ENCODE measurements at places on chromosomes 4 and X. TPM values are rescaled to one million over a fixed set of nuclear protein-coding genes. Genes with fewer than 3 reads are reported as not detected.

The MAGEC1 gene
- not detected for total RNA-seq

The RBM47 gene
- 64.3 TPM for total RNA-seq

GRCh38 chrX:8288590-8288989 is 117.5 kb upstream of the VCX2 start:
- DNase-seq = no peak

- DNase-seq = no peak
These were observed 9.6 kb downstream of the AMER1 start for GRCh38 chrX:64195862-64196261.

DNA sequence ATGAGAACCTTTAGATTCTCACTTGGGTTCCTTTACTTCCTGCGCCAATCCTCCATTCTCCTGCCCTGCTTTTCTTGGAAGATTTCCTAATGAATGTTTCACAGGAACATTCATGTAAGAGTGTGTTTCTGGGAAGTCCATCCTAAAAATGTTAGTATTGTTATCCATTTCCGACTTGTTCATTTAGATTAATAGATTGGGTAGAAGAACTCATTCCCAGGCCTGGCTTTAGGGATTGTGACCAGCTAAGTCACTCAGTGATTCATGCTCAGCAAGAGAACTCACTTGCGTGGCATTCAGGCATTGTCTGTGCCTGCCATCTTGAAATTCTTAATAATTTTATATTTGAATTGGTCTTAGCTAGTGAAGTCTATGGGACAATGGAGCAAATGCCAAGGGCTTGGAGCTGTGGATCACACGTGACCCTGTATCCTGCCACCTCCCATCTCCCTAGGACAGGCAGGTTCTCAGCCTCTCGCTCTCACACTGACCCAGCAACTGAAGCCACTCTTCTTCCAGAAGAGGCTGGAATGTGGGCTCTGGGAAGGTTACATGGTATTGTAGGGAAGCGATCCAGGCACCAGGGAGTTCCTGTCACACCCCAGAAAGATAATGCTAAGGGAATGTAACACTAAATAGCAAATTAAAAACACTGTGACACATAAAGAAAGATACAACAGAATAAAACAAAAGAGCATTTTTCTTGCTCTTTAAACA is 562.1 kb downstream of the TMA16 start:
- no peak for DNase-seq

DNA sequence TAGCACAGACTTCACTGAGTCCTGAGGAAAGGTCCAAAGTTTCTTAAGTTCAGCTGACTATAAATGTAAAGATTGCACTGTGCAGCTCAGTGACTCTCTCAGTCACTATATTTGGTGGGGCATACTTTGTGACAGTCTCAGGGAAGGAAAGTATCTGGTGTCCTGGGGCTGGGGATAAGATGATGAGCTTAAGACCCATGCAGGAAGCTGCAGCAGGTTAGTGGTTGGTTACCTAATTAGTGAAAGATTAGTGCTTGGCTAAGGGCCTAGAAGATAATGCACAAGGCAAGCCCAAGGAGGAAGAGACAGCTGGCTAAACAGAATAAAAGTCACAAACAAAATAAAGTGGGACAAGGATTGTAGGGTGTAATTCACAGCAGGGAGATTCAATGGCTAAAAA is 25.4 kb upstream of the SLITRK4 start:
- no peak for DNase-seq

DNA sequence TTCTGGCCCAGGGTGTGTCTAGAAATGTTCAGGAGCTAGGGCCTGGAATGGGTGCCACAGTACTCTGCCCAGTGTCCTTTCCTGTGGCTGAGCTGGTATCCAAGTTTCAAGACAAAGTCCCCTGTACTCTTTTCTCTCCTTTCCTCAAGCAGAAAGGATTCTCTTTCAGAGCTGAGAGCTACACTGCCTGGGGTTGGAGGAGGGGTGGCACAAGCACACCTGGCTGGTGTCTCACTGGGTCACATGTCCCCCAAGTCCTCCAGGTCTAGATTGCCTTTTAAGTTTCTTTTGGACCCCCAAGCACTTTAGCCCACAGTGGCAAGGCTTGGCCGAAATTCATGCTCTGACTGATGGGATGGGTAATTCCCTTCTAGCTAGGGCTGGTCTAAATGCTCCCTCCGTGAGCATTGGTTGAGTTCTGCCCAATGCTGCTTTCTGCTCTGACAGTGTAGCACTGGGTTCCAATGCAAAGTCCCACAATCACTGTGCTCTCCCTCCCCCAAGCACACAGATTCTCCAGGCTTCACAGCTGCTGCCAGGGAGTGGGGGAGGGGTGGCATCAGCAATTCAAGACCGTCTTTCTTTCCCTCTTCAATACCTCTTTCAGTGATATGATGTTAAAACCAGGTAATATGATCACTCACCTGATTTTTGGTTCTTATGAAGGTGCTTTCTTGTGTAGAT is 47.8 kb downstream of the BEX3 start:
- DNase-seq = no peak

DNA sequence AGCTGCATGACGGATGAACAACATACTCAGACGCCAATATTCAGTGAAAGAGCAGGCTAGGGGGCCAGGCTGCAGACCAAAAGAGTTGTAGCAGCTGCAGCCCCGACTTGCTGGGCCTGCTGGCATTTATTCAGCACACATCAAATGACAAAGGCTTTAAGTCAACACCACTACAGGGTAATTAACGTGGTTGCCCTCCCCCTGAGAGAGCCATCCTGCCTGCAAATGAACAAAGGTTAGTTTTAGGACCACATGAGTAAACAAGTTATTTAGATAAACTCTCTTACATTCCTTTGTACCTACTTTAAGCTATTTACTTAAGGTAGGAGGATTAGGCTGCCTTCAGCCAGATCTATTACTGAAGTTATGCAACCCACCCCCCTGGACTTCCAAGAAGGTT is 1329.1 kb downstream of the PCDH18 start:
- DNase-seq = no peak

DNA sequence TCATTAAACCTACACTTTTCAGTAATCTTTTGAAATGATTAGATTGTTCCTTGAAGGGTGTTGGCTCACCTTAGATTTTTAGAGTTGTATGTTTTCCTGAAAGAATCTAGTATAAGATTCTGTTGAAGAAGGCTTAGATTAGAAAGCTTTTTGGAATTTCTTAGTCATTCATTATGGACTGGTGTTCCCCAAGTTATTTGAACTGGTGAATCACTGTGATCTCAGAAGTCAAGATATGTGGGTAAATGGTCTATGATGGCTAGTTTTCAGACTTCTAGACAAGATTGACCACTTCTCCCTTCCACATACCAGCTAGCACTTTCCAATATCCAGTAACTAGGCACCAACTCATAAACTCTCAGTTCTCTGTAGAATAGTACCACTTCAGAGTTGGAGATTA is 138.1 kb downstream of the KDM6A start:
- no peak for DNase-seq

GRCh38 chr4:177483271-177483670 is 41.0 kb upstream of the AGA start:
- DNase-seq = no peak

GRCh38 chr4:168129046-168129772 is 36.9 kb downstream of the ANXA10 start:
- DNase-seq = no peak

- no peak for DNase-seq
These were observed 50.0 kb downstream of the CLCN5 start for GRCh38 chrX:49972328-49972860.

DNA sequence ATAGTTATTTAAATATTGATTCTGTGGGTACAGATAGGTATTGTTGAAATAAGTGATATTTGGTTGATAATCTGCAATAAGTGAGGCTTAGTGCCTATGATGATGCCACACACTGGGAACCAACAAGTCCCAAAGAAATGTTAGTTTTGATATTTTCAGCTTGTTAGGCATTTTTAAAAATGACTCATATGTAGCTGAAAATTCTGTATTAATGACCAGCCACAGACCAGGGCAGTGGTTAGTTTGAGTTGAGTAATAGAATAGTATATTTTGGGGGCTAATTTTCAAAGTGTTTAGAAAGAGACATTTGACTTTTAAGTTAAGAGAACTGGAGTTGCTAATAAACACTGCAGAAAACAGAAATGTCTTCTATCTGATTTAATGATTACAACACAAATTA is 9.4 kb downstream of the INTU start:
- DNase-seq = no peak

DNA sequence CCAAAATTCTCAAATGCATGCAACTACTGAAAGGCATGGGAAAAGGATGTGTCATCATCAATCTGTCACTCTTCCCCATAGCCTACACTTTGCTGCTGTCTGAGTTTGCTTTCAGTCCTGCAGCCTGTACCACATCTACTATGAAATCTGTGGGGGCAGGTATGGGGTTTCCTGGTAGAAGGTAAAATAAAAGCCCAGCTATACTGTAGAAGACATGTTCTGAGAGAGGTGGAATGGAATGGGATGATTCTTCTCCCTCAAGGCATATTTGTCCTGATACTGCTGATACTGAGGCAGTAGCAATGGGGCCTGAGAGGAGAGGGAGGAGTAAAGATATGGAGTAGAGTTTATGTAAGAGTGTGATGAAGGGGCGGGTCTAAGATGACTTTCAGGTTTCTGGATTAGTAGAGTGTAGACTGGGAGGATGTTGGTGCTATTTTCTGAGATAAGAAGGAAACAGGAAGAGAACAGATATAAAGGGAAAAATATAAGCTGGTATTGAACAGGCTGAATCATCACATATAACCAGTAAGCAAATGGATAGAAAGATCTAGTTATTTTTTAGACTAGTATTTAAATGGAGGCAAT is 38.7 kb upstream of the GYPA start:
- no peak for DNase-seq
